Endothelial cell (in vitro differentiated cells): ENCODE measurements at places on chromosomes 5 and 9.

DNA sequence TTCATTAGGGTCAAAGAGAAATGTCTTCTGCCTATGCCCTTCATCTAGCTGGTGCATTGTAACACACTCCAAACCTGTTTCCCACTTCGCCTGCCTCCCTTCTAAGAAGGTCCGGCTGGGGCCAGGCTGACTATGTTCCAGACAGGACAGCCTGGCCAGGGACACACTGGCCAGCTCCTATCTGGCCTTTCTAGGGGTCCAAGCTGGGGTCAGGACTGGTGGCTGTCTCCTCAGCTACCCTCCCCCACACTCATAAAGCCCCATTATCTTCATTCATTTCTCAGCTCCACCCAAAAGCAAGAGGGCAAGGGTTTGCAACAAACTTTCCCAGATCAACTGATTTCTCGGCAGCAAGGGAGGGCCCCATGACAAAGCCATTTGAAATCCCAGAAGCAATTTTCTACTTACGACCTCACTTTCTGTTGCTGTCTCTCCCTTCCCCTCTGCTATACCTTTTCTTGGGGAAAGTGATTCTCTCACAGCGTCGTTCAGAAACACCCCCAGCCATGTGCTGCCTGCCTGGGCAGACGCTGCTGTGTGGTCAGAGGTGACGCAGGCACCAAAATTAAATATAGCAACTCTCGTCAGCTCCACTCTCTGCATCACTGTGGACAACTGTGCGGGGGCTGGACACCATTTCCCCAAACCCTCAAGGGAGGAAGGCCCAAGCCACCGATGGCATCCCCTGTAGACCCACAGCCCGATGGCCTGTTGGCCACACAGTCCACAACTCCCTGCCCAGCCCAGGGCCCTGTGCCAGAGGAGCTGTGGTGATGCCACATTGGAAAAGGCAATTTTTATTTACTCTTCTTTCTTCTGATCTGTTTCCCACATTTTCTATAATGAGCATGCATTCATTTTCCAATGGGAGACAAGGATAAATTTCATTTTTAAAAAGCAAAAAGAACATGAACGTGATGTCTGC, 6.1 kb downstream of the IL13 start:
- DNase-seq = no peak

DNA sequence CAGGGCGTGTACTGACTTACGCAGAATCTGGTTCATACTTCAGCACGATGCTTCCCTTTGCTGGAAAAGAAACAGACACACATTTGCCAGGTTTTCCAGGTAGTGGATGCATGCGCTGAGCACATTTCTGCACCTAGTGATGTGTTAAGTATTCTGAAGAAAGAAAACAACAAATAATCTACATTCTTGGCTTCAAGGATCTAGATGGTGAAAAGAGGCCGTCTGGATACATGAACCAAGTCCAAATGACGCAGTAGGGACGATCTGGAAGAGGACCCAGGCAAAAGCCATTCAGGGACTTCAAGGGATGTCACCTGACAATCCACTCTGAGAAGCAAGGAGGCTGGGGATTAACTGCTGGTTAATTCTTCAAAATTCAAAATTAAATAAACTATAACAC, 30.4 kb downstream of the NSUN2 start:
- DNase-seq = no peak

DNA sequence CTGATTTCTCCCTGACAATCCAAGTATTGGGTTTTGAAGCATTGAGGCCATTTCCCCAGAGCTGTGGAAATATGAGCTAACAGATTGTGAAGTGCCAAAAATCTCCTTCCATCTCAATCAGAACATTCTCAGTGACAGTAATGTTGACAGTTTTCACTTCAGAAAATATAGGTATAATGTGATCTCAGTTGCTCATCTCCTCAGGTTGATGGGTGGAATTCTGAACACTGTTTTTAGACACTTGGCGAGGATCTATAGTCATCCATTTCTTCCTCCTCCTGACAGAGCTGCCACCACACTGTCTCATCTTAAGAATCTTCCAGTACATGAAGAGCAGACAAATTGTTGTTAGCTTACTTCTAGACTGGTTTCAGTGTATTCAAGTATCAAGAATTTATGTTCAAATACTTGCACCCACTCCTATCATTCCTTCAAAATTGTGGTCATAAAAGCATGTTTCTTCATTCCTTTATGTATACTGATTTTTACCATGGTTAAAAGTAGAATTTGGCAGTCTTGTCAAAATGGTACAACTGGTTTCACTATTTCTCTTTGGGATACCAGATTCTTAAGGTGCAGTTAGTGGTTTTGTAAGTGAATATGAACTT, 199.7 kb upstream of the TLE4 start:
- DNase-seq = no peak

GRCh38 chr9:115117999-115118878, at the start of gene TNC:
TNC (minus strand) TSS chr9:115118157; CDS start chr9:115091018, 27,139 bp downstream.
- peak; percentile 26 for DNase-seq

GRCh38 chr5:73997960-73998359, 372.0 kb downstream of the ARHGEF28 start:
- no peak for DNase-seq

- DNase-seq = no peak
Observed at GRCh38 chr5:79843450-79844388, 147.3 kb downstream of the MTX3 start.

GRCh38 chr5:97172227-97172626, 10.8 kb downstream of the RIOK2 start:
- DNase-seq = no peak

GRCh38 chr9:92385953-92386352, 18.4 kb downstream of the OGN start:
- no peak for DNase-seq

DNA sequence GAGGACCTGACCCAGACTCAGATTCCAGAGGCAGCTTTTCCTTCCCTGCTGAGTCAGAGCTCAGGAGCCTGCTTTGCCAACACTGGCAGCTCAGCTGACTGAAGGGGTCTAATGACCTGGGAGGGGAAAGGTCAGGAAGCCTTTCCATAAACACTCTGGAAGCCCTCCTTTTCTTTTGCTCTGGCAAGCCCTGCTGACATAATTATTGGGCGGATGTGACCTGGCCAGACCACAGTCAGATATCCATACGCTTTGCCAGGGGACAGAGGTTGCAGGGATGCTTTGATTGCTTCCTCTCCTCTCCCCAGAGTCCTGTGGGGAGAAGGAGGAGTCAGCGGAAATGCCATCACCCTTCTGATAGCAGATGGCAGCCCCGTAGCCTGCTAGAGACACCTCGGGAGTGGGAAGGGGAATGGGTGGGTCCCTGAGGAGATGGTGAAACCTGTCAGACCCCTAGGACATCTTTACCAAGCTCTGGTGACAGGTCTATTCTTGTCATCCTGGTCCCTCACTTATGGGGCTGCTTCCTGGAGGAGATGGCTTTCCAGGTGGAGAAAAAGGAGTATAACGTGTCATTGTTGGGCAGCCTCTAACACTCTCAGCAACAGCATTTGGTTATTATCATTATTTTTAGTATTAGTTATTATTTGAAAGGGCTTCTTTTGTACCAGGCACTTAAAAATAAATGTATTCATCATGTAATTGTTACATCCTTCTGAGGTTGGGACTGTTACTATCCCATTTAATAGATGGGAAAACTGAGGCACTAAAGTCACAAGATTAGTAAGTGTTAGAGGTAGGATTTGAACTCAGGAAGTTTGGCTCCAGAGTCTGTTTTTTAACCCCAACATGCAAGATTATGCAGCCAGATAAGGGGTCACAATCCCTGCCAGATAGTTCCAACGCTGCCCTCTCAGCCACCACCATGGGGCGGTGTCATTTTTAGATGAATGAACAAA, 11.6 kb downstream of the COL27A1 start:
- DNase-seq = no peak
